ENCODE measurements at places on chromosomes 3 and 15.

DNA sequence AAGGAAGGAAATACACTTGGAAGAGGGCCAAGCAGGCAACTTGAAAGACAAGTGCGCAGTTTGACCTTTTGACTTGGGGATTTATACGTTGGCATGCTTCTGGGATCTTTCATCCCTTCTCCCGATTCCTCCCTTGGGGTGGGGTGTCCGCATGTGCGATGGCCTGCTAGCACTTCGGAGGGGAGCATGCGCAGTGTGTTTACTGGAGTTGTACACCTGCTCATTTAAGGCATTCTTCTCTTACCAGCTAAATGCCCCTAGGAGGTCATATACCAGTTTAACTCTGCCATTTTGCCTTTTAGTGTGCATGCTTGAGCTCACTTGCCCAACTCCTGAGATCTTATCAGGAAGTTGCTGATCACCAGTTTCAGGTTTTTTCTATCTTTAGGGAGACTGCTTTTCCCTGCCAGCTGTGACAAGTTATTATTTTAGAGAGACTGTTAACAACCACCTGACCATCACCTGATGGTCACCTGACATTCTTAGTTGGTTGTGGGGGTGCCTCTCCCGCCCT, 63.5 kb downstream of the BFSP2 start:
- no peak for DNase-seq

- no peak for DNase-seq
These were observed 27.5 kb upstream of the TGM5 start for GRCh38 chr15:43294091-43294706.

GRCh38 chr3:195105841-195106417, 165.0 kb downstream of the XXYLT1 start:
- DNase-seq = no peak

GRCh38 chr3:114464548-114464947, 170.7 kb downstream of the TIGIT start:
- DNase-seq = no peak

- no peak for DNase-seq
These were observed 67.5 kb downstream of the TIPARP start for GRCh38 chr3:156741935-156742334.

GRCh38 chr15:62672268-62672667, 370.3 kb upstream of the TPM1 start:
- DNase-seq = no peak

DNA sequence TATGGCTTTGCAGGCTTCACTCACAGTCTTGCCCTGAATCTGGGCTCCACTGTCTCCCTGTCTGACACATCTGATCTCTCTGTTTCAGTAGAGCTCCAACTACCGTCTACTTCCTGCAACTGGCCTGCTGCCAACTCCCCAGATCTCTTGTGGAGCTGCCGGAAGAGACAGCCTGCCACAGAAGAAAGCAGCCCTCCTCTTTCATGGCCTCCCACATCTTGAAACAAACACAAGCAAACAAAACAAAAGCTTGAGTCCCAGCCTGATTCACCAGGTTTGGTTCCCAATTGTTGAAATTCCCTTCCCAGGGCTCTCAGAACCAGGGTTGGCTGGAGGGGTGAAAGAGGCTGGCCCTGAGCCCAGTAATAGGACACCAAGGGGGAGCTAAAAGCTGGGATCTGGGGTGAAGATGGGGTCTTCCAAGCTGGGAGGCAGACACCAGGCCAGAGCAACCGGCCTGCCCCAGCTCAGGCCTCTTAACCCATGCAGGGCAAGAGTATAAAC, 55.3 kb upstream of the CA12 start:
- no peak for DNase-seq

DNA sequence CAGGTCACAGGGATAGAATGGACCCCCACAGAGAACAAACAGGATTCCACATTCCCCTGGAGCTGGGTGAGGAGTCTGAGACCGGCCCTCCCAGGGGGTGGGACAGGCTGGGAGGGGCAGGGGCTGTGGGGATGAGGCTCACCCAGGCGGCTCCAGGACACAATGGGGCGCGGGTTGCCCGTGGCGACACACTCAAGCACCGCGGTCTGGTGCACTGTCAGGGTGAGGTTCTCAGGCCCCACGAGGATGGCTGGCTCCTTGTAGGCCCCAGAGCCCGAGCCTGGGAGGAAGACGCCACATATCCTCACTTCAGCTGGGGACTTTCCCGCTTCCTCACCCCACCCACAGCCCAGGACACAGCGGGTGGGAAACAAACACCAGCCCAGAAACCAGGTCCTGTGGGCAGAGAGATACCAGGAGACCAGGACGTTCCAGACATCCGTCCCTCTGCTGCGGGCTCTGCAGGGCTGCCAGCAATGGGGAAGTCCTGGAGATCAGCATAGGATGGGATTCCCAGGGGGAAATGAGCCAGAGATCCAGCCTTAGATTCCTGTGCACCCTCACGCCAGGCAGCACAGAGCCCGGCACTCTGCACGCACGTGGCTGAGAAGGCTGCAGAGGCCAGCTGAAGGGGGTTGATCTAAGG, 30.2 kb downstream of the RNU5B-1 start:
- DNase-seq = no peak

- no peak for DNase-seq
These were observed 465 bp downstream of the RUVBL1 start for GRCh38 chr3:128123156-128123537.

GRCh38 chr3:30667280-30667651, 60.9 kb downstream of the TGFBR2 start:
- no peak for DNase-seq

DNA sequence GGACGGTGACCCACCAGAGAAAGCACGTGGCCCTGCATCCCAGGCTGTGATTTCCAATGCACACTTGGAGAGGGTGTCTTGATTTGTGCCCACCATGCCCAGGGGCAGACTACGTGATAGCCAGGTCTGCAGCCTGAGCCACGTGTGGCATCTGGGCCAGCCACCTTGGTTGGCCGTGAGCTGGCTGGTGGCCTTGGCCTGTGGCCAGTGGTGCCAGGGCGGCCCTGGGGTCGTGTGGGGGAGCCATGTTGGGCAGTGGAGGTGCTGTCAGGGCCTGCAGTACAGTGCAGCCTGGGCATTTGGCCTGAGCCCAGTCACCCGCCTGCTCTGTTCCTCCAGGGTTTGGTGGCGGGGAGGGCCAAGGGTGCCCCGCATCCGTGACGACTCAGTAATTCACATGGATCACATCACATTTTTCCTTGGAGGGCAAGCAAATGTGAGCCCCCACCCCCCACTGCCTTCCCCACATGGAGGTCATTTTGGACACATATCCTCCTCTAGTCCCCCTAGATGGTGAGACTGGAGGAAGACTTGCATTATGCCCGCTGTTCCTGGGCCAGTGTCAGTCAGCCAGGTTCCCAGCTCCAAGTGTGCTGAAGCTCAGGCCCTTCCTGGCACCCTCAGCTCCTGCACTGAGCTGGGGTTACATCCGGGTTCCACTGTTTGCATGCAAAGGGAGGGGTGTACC, 201.4 kb downstream of the UBE3A start:
- no peak for DNase-seq

DNA sequence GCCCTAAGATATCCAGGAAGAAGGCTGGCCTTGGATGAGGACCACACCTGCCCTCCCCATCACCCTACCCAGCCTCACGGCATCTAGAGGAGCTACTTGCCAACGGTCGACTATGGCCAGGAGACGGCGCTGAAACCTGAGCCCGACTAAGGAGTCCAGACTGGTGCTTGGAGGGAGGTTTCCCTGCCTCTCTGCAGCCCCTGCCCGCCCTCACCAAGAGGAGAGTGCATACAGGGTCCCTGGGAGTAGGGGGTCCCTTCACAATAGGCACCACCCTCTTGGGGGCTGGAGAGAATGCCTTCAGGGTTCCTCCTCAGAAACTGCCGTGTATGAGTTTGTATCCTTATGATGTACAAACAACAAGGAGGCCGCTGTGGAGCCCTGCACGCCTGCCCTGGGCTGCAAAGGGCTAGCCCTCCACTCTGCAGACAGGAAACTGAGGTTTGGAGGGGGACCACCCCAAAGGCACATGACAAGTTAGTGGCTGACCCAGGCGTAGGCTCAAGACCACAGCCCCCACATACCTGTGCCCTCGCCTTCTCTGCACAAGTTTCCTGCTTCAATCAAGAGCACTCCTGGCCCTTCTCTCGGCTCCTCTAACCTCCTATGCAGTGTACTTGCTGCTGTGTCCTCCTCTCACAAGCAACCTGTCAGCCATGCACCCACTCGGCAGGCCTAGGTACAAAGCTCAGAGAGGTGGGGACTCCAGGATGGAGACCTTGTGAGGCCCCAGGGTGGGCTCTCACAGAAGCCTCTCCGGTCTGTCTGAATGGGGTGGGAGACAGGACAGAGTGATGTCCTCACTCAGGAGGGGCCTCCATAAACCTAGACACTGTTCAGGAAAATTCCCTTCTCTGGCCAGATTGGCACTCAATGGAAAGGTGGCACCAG, 7.4 kb downstream of the KLF15 start:
- no peak for DNase-seq
